Putamen (tissue), 1 donor: ENCODE measurements at places on chromosomes 1 and 21.

DNA sequence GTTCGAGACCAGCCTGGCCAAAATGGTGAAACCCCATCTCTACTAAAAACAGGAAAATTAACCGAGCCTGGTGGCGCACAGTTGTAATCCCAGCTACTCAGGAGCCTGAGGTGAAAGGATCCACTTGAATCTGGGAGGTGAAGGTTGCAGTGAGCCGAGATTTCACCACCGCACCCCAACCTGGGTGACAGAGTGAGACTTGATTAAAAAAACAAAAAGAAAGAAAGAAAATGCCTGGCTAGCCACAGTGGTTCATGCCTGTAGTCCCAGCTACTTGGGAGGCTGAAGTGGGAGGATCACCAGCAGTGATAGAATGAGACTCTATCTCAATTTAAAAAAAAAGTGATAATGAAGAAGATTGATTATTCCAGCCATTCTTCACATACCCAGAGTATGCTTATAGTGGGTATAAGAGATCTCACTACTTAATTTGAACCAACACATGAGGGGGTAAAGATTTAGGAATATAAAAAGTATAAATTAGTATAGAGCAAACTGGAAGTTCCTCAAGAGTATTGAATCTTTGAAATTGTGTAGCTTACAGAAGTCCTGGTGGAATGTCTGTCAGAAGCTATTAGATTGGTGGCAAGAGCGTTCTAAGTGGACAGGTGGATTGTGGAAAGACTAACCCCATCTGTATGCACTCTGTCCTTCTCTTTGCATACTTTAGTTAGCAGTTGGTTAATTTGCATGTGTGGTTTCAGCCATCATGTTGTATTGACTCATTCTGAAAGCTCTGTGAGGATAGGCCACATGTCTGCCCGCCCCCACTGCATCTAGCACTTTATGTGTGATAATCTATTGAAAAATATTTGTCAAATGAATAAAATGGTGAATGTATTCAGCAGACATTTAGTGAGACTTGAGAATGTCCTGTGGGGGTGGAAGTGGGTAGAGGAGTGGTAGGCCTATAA lies 25.0 kb downstream of the RLF start:
- peak; percentile 33 for DNase-seq

- DNase-seq, result no peak
Observed at GRCh38 chr1:68542586-68542985, 45.7 kb upstream of the DEPDC1 start.

DNA sequence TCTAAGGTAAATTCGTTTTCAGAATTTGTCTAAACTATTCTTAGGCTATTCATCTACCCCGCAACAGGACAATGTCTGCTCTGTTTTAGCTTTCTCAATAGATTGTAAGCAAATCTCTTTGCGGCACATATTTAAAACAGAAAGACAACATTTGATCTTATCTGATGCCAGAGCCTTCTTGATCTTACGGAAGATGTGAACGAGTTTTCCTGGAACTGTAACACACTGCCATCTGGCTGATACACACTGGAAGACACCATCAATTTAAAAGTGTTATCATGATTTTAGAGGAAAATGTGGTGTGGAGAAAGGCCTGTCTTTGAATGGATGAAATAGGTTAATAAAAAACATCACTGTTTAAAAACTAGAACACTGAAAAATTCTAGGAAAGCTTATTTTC lies 36.1 kb downstream of the COA6 start:
- peak; percentile 43 for DNase-seq

DNA sequence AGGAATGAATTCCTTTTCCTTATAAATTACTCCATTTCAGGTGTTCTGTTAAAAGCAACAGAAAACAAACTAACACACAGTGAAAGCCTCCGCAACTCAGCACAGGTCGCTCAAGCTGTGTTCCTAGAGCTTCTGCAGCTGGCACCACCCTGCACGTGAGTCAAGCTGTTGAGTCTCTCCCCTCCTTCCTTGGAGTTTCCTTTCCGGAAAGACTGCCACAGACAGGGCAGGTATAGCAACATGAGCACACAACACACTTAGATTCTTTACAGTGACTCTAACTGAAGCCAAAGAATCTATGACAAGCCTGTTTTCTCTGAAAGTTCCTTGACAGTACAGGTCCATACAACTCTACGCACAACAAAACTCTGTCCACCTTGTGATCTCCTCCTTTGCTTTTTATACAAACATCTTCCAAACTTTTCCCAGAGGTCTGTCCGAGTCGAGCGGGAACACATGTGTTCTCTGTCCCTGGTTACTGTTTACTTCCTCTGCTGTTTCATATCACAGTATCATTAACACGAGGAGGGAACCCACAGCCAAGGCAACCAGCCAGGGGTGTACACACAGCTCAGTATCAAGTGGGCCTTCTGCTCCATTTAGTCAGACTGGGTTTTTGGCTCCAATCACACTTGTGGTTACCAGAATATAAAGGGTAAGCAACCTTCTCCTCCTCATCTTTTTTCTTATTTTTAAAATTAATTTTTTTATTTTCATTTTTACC lies 38.7 kb upstream of the DESI2 start:
- no peak for DNase-seq

GRCh38 chr1:62092110-62092509 lies 102.5 kb upstream of the L1TD1 start:
- DNase-seq, result no peak

DNA sequence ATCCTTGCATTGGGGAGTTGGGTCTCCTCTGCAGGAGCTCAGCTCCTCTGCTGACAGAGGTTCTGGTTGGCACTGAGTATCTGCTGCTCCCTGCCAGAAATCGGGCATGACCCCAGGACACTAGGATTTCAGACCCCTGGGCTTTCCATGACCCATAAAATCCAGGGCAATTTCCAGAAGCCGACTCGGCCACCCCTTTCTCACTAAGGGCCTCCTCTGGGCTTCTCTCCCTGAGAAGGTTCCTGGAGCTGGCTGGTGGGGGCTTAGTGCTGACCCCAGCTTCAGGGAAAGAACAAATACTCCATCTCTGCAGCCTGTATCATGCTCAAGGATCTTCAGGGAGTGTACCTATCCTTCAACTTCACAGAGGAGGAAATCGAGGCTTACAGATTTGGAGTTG lies 603.4 kb downstream of the PTPRU start:
- no peak for DNase-seq

GRCh38 chr1:109258481-109259466 lies 9.4 kb downstream of the CELSR2 start:
- no peak for DNase-seq

GRCh38 chr21:22224261-22224660 lies 1226.1 kb downstream of the NCAM2 start:
- no peak for DNase-seq

- no peak for DNase-seq
Observed at GRCh38 chr1:35461966-35462651, 95.1 kb downstream of the KIAA0319L start.

DNA sequence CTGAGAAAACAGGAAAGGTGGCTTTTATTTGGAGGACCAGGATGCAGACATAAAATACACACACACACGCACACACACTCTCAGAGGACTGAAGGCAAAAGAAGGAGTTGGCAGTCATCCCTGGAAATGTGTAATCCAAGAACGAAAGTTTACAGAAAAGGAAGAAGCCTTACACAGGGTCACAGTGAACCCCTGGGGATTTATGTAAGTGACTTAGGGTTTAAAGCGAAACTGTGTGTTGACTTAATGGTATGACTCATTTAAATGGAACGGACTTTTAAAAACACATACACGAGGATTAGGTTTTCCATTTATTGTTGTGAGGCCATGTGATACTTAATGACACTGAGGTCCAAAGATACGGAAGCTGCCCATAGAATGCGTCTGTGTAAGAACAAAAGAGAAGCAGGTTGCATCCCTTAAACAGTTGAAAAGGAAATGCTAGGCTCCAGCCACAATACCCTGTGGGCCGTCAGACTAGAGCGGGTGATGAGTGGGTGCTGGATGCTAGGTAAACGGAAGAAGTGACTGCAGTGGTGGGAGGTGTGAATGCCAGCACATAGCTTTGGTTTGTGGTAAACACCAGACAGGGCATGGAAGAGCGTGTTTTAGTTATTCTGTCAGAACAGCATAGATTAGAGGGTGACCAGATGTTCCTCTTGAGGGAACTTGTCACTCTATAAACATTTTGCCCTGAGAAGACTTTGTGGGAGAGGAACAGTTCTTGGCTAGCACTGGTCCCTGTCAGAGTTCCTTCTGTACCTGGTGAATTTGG lies 21.6 kb upstream of the BCL10 start:
- peak; percentile 35 for DNase-seq

DNA sequence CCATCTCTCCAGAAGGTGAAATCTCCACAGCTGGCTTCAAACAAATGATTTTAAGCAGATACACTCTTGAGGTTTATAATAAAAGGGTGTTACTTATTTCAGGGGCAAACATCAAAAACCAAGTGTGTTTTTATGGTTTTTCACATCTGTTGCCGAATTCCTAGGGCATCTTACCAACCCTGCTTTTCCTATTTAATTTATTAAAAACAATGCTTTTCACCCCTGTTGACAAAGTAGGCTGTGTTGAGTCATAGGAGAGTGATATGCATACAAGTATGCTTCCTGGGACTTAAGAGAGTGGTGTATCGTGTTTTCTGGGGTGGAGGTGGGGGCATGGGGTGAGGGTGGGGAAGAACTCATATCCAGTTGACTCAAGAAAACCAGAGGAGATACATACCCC lies 29.3 kb upstream of the IL20 start:
- no peak for DNase-seq

DNA sequence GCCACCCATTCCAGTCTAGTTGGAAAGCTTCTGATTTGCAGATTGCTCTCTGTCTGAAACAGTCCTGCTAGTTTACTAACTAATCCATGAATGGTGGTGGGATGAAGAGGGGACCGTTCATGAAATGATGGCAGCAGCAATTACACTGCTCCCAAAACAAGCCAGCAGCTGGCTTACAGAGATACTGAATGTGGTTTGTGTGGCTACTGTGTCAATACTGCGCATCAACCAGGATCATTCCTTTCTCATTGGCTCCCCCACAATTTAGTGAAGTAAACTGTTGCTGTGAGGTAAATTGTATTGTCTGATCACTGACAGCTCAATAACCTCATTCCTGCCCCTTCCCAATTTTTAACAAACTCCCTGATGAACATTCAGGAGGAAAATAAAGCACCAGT lies 191.3 kb upstream of the LMO4 start:
- no peak for DNase-seq

DNA sequence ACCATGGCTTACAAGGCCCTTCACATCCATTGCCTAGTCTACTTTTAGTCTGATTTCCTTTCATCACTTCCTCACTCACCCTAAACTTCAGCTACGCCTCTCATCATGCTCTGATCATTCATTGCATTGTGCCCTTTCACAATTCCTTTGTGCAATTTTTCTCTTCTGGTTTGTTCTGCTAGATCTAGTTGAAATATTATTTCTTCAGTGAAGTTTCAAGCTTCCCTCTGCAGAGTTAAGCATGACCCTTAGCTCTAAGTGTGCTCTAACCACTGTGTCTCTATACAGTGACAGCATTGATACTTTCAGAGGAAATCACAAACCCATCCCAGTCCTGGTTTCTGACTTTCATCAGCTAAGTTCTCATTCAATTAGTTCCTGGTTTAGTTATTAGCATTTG lies 166.1 kb downstream of the PLA2G4A start:
- no peak for DNase-seq

- no peak for DNase-seq
Observed at GRCh38 chr1:13604721-13605120, 21.1 kb downstream of the PDPN start.

- DNase-seq, result no peak
Observed at GRCh38 chr1:235920596-235921375, 54.1 kb upstream of the LYST start.

DNA sequence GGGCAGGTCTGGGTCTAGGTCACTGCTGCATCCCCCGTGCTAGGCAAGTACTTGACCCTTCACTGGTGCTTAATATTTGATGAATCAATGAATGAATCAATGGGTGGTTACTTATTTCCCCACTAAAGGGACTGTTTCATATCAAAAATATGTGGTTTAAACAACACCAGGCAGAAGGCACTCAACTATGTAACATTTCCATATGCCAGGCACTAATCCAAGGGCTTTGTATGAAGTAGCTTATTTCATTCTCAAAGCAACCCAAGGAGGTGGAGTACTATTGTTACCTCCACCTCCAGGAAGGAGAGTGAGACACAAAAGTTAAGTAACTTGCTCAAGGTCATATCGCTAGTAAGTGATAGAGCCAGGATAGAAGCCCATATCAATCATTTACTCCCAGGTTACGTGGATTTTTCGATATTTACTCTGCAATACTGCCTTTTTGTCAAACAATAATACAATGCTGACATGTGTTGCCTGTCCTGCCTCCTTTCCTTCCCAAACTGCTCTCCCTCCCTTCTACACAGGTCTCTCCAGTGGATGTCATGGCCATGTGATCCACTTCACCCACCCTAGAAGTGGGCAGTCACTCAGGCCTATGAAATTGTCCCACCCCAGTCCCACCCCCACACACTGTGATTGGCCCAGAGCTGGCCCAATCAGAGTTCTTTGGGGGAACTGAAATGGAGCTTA lies 142.8 kb downstream of the ETS2 start:
- no peak for DNase-seq

GRCh38 chr1:99851850-99852454 lies 1.8 kb downstream of the AGL start:
- DNase-seq, result peak; percentile 7

GRCh38 chr1:8578936-8579335 lies 238.5 kb downstream of the RERE start:
- no peak for DNase-seq

- no peak for DNase-seq
Observed at GRCh38 chr1:94079080-94079940, 41.6 kb downstream of the ABCA4 start.

DNA sequence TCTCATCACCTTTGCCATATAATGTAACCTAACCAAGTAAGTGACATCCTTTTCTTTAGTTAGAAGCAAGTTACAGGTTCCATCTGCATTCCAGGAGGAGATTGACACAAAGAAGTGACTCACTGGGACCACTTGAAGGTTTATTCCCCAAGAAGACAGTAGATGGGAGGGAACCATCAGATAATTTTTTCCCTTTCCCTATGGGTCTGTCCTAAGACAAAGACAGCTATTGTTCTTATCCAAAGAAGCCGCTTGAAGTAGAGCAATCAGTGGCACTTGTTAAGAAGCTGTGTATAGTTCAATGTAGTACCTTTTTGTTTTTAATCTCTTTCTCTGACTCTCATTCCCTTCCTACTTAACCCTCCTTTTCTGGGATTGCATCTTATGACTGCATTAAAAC lies 139.9 kb upstream of the B3GALT2 start:
- no peak for DNase-seq

DNA sequence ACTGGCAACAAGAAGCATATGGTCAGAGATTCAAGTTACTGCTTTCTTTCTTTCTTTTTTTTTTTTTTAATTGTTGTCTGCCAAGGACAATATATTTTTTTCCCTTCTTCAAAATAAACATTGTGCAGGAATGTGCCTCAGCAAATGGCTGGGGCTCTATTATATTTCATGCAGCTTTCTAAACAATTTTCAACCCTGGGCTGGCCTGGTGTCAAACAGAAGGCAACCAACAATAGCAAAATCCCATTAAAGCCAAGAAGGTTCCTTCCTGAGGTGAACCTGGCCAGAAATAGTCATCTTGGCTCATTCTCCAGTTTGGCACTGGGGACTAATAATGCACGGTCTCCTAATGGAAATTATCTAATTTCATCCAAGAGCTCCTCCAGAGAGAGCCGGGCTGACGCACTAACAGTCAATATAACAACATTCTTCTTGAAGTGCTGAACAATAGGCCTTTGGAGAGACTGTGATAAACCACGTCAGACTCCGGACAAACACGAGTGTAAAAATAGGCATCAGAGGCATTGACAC lies 35.7 kb upstream of the HLX start:
- DNase-seq, result peak; percentile 25

GRCh38 chr1:229694053-229694693 lies 68.1 kb downstream of the URB2 start:
- peak; percentile 12 for DNase-seq
